ENCODE measurements at places on chromosomes 13 and 19.

GRCh38 chr13:30088312-30088855 is 219.0 kb downstream of the KATNAL1 start:
- no peak for DNase-seq

- DNase-seq: no peak
Measured at GRCh38 chr13:41707194-41707821, 250.0 kb downstream of the RGCC start.

DNA sequence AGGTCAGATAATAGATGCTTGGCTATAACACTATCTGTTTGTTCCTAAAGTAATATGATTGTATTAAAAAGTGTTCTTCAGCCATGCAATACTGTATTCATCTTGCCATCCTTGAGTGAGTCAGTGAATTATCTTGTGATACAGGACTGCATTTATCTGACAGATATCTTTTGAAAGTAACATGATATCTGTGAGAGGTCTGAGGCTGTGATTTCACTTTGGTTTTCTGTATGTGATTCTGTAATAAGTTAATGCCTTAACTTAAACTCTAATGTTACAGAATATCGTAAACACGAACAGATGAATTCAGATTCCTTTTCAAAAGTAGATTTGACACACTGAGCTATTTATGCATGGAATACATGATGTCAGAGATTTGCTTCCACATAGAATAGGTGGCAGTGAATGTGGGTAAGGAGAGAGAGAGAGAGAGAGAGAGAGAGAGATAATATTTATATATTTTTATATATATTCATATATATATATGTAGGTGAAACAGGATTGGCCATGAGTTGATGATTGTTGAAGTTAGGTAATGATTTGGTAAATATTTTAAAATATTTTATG is 97.9 kb upstream of the RNF113B start:
- DNase-seq: no peak

- no peak for DNase-seq
Measured at GRCh38 chr19:34189199-34189916, 17.1 kb downstream of the LSM14A start.
